ENCODE measurements at places on chromosomes 3 and 15.

DNA sequence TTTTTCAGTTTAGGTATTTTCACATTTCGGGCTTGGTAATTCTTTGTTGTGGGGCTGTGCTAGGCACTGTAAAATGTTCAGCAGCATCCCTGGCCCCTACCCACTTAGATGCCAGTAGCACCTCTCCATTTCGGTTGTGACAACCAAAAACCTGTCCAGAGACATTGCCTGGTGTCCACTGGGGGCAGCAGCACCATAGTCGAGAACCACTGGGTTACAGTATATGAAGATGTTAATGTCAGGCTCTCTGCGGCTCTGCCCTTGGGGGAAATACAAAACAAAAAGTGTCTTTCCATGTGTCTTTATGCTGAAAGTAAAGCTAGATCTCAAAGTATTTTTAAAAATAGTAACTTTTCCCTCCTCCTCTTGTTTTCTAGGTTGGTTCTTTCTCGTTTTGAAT is 177.2 kb downstream of the ITPR1 start:
- no peak for DNase-seq

DNA sequence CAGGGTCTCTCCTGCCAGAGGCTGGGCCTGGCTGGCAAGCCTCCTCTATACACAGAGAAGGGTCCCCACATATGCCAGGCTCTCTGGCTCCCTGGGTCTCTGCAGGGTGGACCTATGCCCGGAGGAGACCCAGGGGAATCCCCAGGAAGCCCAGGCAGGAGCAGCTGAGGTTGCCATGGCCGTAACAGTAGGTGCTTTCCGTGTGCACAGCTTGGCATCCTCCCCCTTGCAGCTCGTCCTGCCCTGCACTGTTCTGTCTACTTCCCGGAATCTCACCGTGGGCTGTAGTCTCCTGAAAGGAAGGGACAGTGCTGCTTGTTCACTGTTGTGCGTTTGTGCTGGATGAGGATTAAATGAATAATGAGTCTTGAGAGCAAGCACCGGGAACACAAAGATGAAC is 47.8 kb downstream of the DAPK2 start:
- DNase-seq: no peak

- no peak for DNase-seq
Measured at GRCh38 chr3:194488055-194488742, 1.4 kb upstream of the ATP13A3 start.

- no peak for DNase-seq
Measured at GRCh38 chr3:127712881-127713771, 40.4 kb downstream of the ABTB1 start.

- no peak for DNase-seq
Measured at GRCh38 chr3:61966200-61966599, 404.8 kb downstream of the PTPRG start.

DNA sequence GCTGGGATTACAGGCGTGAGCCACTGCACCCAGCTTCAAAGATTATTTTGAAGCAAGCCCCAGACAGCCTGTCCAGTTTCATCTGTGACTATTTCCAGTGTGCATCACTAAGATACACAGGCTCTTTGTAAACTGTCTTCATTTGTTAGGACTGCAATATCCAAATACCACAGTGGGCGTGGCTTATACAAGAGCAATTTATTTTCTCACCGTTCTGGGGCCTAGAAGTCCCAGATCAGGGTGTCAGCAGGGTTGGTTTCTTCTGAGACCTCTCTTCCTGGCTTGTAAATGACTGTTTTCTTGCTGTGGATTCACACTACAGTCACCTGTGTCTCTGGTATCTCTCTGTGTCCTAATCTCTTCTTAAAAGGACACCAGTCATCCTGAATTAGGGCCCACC is 59.7 kb downstream of the RLBP1 start:
- DNase-seq: no peak

- no peak for DNase-seq
Measured at GRCh38 chr3:119015942-119016341, 18.7 kb downstream of the IGSF11 start.

- no peak for DNase-seq
Measured at GRCh38 chr15:63531586-63531985, 27.2 kb downstream of the USP3 start.

GRCh38 chr15:79105141-79105540 is 14.6 kb upstream of the RASGRF1 start:
- no peak for DNase-seq

DNA sequence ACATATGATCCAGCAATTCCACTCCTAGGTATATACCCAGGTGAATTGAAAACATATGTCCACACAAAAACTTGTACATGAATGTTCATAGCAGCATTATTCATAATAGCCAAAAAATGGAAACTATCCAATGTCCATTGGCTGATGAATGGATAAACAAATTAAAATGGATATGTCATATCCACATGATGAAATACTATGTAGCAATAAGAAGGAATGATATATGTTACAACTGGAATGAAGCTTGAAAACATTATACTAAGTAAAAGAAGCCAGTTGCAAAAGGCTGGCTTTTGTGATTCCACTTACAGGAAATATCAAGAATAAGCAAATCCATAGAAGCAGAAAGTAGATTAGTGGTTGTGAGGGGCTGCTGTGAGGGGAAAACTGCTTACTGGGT is 33.7 kb downstream of the BNC1 start:
- DNase-seq: no peak

- DNase-seq: no peak
Measured at GRCh38 chr3:162610261-162610660, 1113.7 kb downstream of the OTOL1 start.

All from activated T-helper 1 cell treated with anti-CD3 and anti-CD28 coated beads, Interleukin-2, amount 50 U/mL, for 16 hours (primary cell).